Tibial artery (tissue), 4 donors: ENCODE measurements at places on chromosomes 1 and 21.

GRCh38 chr1:38612951-38613350 lies 246.6 kb downstream of the RRAGC start:
- no peak for DNase-seq

GRCh38 chr1:120133228-120133927 lies 42.9 kb downstream of the SEC22B start:
- no peak for DNase-seq

DNA sequence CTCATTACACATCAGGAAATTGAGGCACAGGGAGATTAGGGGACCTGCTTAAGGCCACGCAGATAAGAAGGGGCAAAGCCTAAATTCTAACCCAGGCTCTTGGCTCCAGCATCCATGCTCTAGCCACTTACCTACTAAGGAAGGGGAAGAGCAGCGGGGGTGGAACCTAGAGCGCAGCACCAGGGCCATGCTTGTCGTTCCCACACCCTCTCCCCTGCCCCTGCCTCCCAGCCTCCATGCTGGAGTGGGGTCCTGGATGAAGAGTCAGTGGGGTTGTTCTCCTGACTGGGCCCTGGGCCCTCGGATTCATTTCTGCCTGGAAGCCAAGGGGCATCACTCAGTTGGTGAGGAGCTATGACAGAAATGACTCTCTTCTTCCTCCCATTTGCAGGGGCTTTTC lies 133.3 kb downstream of the FOXD2 start:
- no peak for DNase-seq

GRCh38 chr1:66693856-66694255 lies 58.4 kb upstream of the DYNLT5 start:
- no peak for DNase-seq

- DNase-seq: peak; percentile 68
Observed at GRCh38 chr1:20551945-20552727, at the start of gene FAM43B. Gene FAM43B, plus strand, starts transcription at chr1:20552573. Its CDS starts 401 bp downstream, at chr1:20552974.

- no peak for DNase-seq
Observed at GRCh38 chr1:25517476-25518394, 25.7 kb upstream of the LDLRAP1 start.

- DNase-seq: no peak
Observed at GRCh38 chr1:235584973-235585372, 64.6 kb downstream of the GNG4 start.

DNA sequence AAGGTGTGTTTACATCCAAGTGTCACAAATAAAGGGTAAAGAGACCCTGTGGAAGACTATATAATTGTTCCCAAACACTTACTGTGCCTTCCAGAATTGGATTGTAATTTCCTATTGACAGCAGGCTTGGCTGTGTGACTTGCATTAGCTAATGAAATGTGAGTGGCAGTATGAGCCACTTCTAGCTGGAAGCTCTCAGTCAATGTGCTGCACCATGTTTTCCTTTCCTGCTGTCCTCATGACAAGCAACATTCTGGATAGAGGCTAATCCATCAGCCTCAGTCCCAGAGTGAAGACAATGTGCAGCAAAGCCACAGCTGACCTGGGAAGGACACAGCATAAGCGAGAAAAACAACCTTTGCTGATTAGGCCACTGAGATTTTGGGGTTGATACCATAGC lies 5.9 kb upstream of the FOXJ3 start:
- DNase-seq: no peak

GRCh38 chr1:109671067-109671466 lies 3.2 kb downstream of the GSTM2 start:
- no peak for DNase-seq

- DNase-seq: no peak
Observed at GRCh38 chr1:37149296-37149695, 115.0 kb upstream of the GRIK3 start.

- no peak for DNase-seq
Observed at GRCh38 chr1:41447995-41448770, 36.3 kb downstream of the EDN2 start.

- DNase-seq: no peak
Observed at GRCh38 chr1:228854907-228855306, 119.6 kb downstream of the RHOU start.

DNA sequence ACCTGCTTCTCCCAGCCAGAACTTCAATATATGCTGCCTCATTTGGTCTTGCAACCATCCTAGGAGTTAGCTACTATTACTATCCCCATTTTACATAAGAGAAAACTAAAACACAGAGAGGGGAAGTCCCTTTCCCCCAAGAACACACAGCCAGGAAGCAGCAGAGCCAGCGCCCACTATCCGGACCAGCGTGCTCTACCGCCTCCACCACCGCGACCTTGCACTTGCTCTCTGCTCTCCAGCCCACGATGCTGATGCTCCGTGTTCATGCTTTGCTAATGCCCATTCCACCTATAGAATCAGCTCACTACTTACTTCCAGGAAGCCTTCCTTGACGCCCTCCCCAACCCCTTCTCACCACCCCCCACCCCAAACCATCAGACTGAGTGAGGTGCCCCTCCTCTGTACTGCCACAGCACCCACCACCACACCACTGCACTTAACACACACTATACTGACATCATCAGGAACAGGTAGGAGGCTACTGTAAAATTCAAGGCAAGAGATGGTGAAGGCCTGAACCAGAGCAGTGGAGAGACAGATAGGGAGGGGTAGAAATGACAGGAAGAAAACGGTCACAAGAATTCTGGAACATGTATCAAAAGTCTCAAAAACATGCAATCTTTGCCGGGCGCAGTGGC lies 9.4 kb downstream of the TMEM53 start:
- no peak for DNase-seq

GRCh38 chr1:192151176-192151575 lies 7.1 kb upstream of the RGS18 start:
- DNase-seq: no peak

- DNase-seq: no peak
Observed at GRCh38 chr1:89542345-89542744, 17.7 kb downstream of the LRRC8B start.

GRCh38 chr1:150165622-150166612 lies 16.2 kb downstream of the PLEKHO1 start:
- DNase-seq: peak; percentile 77

GRCh38 chr1:184489908-184490307 lies 103.1 kb downstream of the C1orf21 start:
- no peak for DNase-seq

- no peak for DNase-seq
Observed at GRCh38 chr21:23308741-23309140, 2298.5 kb downstream of the MRPL39 start.

- no peak for DNase-seq
Observed at GRCh38 chr1:105874621-105875020, 1181.9 kb upstream of the PRMT6 start.

- no peak for DNase-seq
Observed at GRCh38 chr1:77230051-77230450, 10.8 kb upstream of the PIGK start.

DNA sequence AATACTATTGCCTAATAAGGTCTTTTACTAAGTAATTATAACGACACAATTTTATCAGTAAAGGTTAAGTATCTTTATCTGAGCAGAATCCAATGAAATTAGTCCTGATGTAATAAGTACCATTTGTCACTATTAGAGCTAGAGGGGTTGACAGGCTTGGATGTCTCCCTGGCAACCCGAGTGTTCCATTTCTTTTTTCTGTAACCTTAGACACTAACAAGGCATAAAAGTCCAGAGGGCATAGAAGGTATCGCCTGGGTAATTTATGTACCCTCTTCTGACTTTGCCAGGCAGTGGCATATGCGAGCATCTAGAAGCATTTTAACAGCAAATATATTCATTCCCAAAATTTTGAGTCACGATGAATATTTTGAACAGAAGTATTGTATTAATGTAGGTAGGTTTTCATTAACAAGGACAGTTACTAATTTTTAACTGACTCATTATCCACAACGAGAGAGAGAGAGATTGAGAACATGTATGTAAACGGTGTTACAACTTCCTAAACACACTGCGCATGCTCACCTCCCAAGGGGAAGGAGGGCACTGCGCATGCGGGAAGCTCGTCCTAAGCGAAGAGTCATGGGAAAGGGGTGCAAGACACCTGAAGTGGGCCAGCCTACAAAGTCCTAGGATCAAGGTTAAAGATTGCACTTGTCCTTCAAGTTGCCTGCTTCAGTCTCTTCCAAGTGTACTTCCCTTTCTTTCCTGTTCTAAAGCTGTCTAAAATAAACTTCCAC lies 423.9 kb downstream of the DSCAM start:
- no peak for DNase-seq

DNA sequence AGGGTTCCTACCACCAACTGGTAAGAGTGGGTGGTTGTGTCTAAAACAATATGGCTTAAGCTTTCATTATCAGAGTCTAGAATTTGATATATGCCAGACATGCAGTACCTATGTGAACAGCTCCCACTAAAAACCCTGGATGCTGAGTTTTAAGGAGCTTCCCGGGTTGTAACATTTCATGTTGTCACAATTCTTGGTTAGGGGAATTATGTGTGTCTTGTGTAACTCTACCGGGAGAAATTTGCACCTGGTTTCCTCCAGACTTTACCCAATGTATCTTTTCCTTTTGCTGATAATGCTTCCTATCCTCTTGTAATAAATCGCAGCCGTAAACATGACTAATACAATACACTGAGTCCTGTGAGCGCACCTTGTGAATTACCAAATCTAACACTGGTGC lies 48.3 kb downstream of the ARID4B start:
- DNase-seq: no peak

- no peak for DNase-seq
Observed at GRCh38 chr1:56024155-56024554, 555.2 kb downstream of the PLPP3 start.

- no peak for DNase-seq
Observed at GRCh38 chr1:41507110-41507720, 22.7 kb upstream of the EDN2 start.

DNA sequence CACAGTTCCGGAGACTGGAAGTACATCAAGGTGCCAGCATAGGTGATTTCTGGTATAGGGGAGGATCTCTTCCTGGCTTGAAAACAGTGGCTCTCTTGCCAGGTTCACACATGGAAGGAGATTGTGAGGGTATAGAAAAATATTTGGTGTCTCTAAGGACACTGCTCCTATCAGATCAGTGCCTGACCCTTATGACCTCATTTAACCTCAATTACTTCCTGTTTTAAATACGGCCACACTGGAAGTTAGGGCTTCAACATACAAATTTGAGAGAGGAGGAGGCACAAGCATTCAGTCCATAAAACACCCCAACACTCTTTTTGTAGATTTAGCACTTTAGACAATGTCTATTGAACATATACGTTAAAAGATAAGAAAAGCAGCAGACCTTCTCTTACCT lies 37.0 kb downstream of the COL6A1 start:
- DNase-seq: no peak

DNA sequence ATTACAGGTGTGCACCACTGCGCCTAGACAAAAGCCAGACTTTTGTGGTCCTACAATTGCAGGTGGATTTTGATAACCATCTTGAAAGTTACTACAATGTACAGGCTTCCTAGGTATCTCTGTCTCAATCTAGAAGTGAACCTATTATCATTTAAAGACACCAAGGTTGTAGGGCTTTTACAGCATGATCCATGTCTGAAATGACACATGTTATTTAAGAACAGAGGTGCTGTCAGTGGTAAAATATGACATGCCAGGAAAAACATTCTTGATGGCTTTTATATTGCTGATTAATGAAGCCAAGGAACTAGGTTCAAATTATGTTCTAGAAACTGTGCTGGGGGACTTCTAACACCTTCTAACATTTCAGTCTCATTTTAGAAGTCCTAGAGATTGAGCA lies 253.1 kb downstream of the SDCCAG8 start:
- DNase-seq: no peak

DNA sequence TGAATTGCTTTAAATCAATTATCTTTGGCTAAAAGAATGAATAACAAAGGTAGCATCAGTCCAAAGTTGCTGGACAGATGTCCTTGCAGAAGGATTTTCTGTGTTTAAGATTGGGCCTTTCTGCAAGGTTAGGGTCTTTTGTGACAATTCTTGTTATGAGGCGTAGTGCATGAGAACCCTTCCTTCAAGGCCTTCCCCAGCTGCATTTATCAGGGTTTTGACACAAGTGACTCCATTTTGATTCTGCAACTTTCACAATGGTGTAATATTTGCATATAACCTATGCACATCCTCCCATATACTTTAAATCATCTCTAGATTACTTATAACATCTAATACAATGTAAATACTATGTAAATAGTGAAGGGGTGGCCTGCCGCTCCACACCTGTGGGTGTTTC lies 1.1 kb upstream of the SETD4 start:
- DNase-seq: no peak

DNA sequence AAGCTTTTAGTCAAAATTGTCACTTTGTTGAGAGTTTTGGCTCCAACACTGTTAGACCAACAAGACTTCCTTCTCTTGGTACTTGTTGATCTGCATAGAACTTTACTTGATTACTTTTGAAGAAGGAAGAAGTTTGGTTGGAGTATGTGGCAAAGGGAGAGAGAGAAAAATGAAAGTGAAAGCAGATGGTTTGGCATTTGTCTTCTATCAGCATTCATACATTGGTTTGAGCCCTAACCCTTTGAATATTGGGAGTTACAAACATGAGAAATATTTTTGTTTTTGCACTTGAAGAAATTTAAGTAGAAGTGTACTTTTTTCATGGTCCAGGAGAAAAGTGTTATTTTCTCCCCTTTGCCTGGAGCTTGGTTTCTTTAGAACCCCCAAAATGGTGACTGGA lies 169.8 kb downstream of the ADGRL4 start:
- no peak for DNase-seq

- no peak for DNase-seq
Observed at GRCh38 chr1:3272321-3273045, 182.0 kb upstream of the ARHGEF16 start.

DNA sequence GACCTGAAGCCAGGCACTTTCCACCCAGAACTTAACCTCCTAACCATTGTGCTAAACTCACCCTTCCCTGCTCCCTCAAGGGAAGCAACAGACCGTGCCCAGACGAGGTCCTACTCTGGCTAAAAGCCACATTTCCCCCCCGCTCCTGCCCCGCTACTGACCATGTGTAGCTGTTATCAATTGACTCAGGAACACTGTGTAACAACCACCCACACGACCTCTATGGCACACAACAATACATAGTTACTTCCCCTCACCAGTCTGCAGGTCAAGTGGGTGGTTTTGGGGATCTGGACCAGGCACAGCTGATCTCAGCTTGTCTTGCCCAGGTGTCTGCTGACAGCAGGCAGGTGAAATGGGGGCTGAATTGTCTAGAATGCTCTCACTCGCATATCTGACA lies 40.1 kb downstream of the CAMK2N1 start:
- DNase-seq: no peak
